ENCODE measurements at places on chromosomes 4 and X.

- DNase-seq, result no peak
These were observed 48.3 kb upstream of the SLC4A4 start for GRCh38 chr4:71290476-71290875.

DNA sequence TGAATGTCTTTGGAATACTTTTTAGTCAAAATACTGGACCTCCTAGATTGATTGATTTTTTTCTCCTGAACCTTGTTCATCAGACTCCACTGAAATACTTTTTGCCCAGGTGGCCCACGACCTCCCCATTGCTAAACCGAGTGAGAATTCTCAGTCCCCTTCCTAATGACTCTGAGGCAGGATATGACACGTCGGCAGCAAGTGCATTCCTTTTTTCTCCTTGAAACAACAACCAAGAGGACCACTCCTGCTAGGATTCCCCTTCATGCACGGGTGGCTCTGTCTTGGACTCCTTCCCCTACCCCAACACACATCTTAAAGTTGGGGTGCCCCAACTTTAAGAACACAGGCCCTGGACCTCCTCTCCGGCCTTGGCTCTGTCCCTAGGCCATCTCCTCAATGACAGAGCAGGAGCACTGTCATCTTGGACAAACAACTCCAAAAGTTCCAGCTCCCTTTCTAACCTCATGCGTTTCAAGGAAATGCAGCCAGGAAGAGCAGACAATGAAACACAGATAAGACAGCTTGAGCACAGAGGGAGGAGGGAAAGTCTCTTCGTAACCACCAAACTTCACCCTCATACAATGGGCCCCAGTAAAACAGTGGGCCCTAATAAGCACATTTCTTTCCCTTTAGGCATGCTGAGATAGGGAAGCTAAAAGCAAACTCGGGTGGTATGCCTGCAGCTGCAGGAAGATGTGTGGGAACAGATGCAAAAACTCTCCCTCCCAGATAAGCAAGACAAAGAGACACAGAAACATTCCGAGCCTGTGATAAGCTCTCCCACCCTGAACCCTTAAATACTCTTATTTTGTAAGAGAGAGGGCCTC lies 33.9 kb downstream of the ZBTB49 start:
- no peak for DNase-seq

- DNase-seq, result no peak
These were observed 6.0 kb upstream of the ANXA3 start for GRCh38 chr4:78545275-78546246.

- no peak for DNase-seq
These were observed 327.8 kb downstream of the ADGRL3 start for GRCh38 chr4:61527888-61528287.

DNA sequence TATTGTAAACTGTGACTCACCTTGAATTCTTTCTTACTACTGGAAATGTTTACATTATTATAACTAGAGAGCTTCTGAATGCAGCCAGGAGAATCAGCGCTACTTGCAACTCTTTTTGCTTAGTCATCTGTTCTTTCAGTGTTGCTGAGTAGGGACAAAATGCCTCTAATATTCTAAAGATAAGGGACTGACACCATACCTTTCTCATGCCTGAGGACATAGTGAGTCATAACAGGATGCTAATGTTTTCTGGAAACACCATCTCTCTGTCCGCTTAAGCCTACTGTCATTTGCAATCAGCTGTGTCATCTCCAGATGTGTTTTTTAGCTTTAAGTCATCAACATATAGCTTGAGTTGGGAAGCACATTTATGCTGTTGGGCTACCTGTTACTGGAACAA lies 108.3 kb downstream of the QRFPR start:
- no peak for DNase-seq

DNA sequence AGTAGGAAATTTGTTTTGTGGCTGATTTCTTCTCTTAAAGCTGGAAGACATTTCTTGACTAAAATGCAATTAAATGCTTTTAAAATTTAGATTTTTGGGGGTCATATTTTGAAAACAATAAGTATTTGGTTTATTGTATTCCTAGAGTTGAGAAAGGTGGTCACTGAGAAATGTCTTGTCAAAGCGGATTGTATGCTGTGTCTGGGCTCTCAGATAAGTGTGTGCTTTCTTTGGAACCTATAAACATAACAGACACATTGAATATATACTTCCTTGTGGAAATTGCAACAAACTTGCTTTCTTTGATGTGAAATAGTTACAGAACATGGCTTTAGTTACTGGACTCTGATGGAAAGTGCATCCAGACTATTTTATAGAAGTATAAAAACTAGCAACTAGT lies 75.4 kb downstream of the AFF1 start:
- DNase-seq, result no peak

DNA sequence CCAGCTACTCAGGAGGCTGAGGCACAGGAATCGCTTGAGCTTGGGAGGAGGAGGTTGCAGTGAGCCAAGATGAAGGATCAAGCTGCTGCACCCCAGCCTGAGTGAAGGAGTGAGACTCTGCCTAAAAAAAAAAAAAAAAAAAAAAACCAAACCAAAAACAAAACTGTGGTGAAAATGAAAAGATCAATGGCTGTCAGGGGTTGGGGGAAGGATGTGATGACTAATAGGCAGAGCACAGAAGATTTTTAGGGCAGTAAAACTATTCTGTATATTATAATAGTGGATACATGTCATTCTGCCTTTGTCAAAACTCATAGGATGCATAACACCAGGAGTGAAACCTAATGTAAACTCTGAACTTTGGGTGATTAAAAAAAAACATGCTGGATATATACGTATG lies 69.9 kb upstream of the ELOVL6 start:
- DNase-seq, result no peak

DNA sequence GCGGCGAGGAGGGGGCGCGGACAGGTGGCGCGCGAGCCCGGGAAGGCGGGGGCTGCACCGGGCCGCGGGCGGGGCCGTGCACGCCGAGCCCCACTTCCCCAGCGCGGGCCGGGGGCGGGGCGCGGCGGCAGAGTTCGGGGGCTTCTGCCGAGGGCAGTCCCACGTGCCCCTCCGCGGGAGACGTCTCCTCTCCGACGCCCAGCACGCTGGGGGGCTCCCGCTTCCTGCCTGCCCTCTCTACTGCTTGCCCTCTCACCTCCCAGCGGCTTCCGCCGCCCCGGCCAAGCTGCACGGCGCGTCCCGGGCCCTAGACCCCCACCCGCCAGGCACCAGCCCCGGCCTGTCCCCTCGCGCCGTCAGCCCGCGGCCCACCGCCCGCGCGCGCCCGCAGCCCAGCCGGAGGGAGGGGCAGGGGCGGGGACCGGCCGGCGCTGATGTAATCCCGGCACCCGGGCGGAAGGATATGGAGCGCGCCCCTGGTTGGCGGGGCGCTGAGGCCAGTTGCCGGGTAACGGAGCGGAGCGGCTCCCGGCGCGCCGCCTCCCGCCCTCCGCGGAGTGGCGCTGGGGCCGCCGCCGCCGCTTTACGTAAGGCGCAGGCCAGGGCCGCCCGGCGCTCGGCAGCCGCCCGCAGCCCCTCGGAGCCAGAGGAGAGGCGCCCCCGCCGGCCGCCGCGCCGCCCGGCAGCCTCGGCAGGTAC lies at the start of gene KIAA0232:
KIAA0232 (plus strand) TSS at position 581 of the 699 bp plus-strand sequence. CDS start 41,727 bp downstream, outside the sequence.
- peak; percentile 79 for DNase-seq

GRCh38 chrX:17737986-17738713 lies 857 bp downstream of the SCML1 start:
- DNase-seq, result no peak

GRCh38 chr4:139535228-139535870 lies 20.7 kb downstream of the SETD7 start:
- no peak for DNase-seq

- DNase-seq, result no peak
These were observed 32.5 kb downstream of the DLG3 start for GRCh38 chrX:70476934-70477733.

DNA sequence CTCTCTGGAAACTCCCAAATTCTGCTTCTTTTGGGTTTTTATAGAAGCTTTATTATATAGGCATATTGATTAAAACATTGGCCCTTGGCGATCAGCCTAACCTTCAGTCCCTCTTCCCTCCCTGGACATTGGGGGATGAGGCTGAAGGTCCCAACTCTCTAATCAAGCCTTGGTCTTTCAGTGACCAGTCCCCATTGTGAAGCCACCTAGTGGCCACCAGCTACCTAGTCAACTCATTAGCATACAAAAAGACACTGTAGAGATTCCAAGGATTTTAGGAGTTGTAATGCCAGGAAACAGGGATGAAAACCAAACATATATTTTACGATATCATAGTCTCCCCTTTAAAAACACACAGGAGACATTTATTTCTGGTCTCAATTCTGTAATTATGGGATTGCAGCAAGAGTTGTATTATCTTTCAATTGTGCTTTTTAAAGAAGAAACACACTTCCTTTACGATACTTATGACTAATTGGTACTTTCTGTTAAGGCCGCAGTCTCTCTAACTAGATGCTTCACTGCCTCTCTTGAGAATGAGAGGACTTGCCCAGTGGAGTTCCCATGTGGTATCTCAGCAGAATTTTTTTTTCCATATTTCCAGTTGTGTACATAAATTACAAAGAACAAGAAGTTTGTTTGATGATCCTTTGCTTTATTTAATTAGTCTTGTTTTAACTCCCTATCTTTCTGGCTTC lies 58.2 kb downstream of the WDR17 start:
- no peak for DNase-seq

DNA sequence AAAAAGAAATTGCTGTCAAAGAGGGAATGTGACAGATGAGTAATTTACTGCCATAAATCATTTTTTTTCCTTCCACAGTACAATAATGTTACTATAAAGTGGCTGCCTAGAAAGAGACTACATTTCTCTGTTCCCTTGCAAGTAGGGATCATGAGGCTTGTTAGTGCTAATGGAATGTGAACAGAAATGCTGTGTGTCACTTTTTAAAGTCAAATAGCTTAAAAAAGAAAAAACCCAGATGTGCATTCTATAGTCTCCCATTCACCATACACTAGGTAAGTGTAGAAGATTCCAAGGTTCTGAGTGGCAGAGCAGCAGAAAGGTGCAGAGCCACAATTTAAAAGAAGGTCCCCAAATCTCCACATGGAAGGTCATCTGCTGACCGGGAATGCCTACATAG lies 328.4 kb downstream of the CAMK2D start:
- no peak for DNase-seq

DNA sequence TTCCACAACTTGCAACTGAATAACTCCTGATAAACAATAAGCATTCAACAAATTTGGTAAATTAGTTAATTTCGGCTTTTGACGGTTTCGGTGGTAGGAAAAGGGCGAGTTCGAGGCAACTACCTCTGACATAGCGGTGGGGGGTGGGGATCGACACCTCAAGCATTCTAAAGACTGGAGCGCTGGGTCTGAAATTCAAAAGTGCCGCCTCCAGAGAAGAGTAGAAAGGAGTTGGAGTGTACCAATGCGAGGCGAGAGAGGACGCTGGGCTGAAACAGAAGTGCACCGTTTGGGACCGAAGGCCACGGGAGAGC lies 725 bp downstream of the SMC1A start:
- DNase-seq, result no peak

- DNase-seq, result no peak
These were observed 40.8 kb upstream of the HS6ST2 start for GRCh38 chrX:132999209-132999608.

DNA sequence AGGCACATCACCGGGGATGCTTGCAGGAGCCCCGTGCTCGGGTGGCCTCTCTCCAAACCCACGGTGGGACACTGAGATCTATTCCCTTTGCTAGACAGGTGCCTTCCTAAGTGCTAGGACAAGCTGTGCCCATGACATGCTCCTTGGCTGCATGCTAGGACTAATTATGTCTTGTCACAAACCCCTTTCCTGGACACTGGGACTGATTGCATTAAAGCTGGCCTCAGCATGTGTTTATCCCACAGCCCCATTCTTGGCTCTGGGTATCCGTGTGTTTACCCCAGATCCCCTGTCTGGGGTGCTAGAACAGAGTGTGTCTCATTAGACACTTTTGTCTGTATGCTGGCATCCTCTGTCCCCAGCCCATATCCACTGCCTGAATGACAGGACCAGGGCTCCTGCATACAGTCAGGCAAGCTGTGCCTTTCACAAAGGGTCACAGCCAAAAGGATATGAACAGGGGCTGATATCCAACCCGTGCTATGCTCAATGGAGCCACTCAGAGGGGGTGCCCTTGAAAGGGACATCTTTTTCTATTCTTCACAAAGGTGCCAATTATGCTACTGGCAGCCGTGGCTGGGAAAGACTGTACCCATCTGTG lies 9.2 kb upstream of the IQSEC2 start:
- DNase-seq, result no peak

DNA sequence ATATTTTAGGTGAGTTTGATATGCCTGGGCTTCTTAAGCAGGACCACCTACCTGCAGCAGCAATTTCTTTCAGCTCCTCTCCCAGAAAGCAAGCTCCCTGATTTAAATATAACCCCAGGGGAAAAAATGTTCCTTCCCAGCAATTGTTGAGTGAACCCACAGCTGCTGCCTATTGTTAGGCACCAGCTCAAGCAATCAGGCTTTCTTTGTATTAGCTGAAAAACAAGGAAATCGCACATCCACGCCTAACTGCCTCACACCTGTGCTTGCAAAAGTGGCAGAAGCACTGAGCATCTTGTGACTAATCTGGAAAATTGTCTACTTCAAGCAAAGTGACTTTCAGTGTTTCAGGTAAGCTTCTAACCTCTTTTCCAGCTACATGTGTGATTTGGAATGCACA lies 432.2 kb downstream of the SMARCA1 start:
- DNase-seq, result no peak

DNA sequence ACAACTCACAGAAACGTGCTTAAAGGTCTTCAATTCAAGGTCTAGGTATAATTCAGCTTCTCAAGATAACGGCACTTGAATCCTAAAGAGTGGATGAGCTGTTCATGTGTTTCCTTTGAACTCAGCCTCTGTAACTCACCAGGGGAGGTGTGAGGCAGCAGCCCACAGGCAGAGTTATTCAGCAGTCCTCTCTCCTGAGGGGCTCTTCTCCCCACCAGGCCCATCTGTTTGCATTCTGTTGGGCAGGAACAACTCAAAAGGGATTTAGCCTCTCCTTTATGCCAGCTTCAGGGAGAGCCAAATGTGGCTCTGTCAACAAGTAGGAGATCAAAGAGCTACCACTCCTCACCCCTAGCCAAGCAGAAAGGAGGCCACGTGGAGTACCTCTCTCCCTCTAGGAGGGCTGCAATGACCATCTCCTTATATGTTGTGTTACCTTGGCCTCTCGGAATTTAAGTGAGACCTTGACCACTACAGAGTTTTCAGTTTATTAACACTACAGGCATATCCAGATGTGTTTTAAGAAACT lies 151.2 kb downstream of the SPATA18 start:
- no peak for DNase-seq

GRCh38 chr4:150033901-150034300 lies 44.3 kb upstream of the DCLK2 start:
- DNase-seq, result no peak

- DNase-seq, result no peak
These were observed 815.5 kb downstream of the FAT4 start for GRCh38 chr4:126130215-126130614.

DNA sequence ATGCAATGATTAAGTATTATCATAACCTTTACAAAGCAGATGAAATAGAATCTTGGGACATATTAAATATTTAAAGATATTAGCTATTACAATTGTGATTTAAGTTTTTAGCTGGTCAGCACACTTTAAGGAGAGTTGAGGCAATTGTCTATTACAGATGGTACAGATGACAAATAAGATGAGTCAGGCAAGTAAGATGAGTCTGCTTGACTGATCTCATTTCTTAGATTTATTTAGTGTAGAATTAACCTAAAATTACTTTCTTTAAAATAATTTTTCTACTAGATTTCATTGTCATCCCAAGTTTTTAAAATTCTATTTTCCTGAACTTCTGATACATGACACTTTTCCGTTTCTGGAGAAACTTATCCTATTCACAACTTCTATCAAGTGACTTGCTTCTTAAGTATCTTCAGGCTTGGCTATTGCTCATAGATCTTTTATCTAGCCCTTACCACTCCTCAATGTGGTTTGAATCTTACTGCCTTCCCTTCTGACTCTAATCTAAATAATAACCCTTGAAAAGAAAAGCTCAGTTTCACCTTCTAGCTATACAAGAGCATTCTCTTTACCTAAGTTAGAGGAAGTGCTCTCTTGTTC lies 32.9 kb downstream of the CXCL1 start:
- no peak for DNase-seq
